ENCODE measurements at places on chromosomes 7 and 10. TPM values are rescaled to one million over a fixed set of nuclear protein-coding genes. Genes with fewer than 3 reads are reported as not detected.

DNA sequence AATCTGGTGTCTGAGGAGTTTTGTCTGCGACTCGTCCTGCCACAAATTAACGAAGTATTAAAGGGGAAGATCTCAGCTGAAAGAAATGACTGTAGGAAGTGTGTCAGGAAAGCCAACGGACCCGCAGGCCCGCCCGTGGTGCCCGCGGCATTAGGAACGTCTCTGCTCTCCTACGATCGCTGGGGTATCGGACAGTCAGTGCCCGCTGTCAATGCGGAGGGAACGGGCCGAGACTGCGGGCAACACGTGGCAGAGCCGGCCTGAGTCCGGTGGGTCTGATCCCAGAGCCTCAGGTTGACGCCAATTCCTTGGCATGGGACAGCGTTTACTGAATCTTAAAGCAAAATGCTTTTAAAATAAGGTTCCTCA is 128.7 kb downstream of the KBTBD2 start:
- no peak for ATAC-seq

LDB3 gene
- 0.23 TPM for total RNA-seq

NEUROD6 gene
- total RNA-seq = not detected

SPDYE6 gene
- total RNA-seq = 0.74 TPM

DNA sequence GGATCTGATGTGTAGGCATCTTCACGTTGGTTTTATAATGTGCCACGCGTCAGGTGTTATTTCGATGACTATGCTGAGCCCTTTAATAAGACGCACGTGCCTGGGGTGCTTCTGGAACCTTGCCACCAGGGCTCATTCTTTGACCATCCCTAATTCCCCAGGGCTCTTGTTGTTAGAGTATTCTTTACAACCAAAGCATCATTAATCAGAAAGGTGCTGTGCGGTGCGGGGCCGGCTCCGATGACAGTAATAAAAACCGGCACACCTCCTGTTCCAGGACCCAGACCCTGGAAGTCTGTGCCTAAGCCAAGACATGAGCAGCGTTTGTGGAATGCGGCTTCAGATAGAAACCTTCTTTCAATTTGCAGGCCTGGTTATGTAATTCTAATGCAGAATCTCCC is 58.4 kb downstream of the MGMT start:
- peak; percentile 75 for ATAC-seq

DNA sequence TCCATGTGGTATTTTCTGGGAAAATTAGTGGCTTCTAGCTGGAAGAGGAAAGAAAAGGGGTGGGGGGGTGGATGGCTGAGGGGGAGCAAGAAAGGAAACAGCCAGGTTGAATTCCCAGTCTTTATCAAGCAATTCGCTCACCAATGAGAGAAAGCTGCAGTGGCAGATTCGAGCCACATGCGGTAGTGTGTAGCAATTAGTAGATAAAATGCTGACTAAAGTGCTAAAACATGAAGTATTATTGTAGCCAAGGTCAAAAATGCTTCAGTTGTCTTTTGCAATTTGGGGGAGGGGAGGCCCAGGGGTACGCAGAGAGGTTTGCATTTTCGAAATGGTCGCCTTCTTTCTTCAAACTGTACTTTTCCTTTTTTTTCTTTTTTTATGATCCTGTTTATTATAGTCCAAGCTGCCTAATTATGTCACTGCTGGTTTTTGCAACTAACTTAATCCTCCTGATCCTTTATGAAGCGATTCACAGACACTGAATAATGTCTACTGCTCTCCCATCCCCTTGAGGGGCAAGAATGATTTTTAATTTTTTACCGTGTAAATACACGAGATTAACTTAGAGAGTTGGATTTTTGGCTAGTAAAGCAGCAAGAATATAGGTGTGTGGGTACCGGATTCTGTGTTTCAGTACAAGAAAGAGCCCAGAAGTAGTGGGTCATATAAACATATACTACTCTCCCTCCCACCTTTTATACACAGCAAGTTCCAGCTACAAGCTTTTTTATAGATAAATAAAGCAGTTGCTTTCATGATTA is 3.6 kb upstream of the ARID5B start:
- no peak for ATAC-seq

ATOH7 gene
- 0.46 TPM for total RNA-seq

GRM3 gene
- 0.40 TPM for total RNA-seq

- ATAC-seq = no peak
These were observed 26.7 kb upstream of the LYZL2 start for GRCh38 chr10:30656233-30656632.

LRRC18 gene
- total RNA-seq = not detected

GDF10 gene
- 0.10 TPM for total RNA-seq

LIPK gene
- total RNA-seq = not detected

AQP1 gene
- total RNA-seq = 0.65 TPM

- peak; percentile 25 for ATAC-seq
These were observed 79.8 kb downstream of the ADARB2 start for GRCh38 chr10:1657479-1657878.
